Suprapubic skin (tissue), 4 donors: ENCODE measurements at places on chromosomes 12 and 14. TPM values are rescaled to one million over a fixed set of nuclear protein-coding genes. Genes with fewer than 3 reads are reported as not detected.

Gene B4GALNT1
- 0.48 TPM for total RNA-seq

GRCh38 chr14:59246566-59246965 lies 58.1 kb downstream of the DAAM1 start:
- DNase-seq: no peak

Gene MYO1H
- not detected for total RNA-seq

Gene ENDOU
- 3.5 TPM for total RNA-seq

DNA sequence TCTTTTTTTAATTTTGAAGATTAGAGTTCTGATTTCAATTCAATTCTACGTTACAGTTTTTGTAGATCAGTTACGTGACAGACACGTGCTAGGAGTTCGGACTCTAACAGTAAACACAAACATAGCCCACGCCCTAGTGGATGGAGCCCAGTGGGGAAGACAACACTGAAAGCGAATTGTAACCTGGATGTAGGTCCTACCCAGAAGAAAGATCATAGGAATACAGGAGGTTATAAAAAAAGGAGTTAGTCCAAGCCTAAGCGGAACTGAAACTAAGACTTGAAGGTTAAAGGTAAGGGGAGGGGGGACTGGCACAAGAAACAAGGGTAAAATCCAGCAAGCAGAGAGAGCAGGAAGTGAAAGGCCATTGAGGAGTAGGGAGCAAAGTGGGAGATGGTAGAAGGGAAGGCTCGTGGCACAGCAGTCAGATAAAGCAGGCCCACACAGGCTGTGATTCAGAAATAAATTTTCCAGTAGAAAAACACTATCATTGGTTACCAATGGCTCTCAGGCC lies 15.7 kb upstream of the CRY1 start:
- DNase-seq: no peak

Gene FAM181A
- total RNA-seq: not detected

Gene SLC25A47
- not detected for total RNA-seq

DNA sequence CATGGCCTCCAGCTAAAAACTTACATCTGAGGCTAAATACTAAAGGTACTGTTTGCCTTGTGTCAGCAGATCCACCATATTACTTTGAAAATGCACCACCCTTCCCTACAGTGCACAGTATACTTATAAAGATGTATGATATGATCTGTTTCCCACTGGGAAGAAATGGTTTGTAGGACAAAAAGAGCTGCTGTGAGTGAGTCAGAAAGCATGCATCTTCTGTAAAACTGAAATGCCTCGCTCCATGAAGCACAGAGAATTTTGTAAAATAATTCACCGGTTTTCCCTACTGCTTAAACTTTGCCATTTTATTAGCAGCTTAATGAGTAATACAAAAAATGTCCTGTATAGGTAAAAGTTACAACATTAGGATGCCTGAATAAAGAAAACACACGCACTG lies 68.8 kb downstream of the MDGA2 start:
- DNase-seq: no peak

Gene SYCP3
- total RNA-seq: not detected

Gene RNF212B
- not detected for total RNA-seq

Gene GLT1D1
- 1.4 TPM for total RNA-seq

DNA sequence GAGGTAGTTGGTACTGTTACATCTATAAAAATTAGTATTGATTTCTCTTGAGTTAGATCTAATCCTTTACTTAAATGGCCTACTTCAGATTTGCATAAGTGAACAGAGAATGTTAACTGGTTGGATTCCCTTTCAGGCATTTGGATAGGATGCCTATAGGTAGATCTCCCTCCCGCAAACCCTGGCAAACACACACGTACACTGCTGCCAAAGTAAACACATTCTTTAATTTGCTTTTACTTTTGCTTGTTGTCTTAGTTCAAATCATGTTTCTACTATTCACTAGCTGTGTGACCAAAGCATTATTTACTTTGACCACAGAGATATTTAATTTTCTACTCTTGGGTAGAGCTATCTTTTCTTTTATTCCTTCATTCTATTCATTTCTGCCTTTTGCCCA lies 936.1 kb upstream of the FBXO33 start:
- DNase-seq: no peak

DNA sequence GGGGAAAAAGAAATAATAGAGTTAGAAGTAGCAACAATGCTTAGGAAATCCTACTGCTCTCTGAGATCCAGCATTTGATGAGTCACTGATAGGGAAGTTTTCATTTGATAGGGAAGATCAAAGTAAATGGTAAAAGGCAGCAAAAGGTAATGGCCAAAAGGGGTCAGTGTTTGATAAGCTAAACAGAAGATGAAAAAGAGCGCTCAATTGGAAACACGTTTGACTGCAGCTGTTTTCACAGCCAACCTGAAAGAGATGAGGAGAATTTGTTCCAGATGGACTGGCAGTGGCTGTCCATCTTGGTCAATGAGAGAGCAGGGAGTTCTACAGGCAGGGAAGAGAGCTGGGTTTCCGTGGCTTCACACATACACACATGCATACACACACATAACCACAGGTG lies 264.2 kb downstream of the TMEM132C start:
- no peak for DNase-seq

Gene OAS2
- 4.2 TPM for total RNA-seq

DNA sequence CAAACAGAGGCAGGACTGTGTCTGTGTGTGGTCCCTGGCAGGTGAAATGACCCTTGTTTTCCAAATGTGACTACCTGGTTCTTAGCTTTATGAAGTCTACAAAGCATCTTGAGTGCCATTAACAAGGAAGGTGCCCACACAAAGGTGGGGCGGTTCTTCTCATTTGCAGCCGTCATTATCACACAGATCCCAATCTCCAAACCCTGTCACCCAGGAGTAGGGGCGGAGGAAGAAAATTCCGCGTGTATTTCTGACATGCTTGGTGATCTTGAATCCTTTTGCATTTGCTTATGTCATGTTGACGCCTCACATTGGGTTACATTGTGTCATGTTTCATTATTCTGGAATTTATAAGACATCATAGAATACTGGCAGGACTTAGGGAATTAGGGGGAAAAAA lies 277.3 kb downstream of the VRK1 start:
- DNase-seq: no peak

GRCh38 chr12:77727442-77728001 lies 103.2 kb upstream of the NAV3 start:
- no peak for DNase-seq

Gene CLEC7A
- 4.3 TPM for total RNA-seq

GRCh38 chr14:91417120-91417982 lies at the start of gene CCDC88C:
CCDC88C (minus strand) TSS chr14:91417820; CDS start chr14:91417690, 130 bp downstream.
- DNase-seq: peak; percentile 74

DNA sequence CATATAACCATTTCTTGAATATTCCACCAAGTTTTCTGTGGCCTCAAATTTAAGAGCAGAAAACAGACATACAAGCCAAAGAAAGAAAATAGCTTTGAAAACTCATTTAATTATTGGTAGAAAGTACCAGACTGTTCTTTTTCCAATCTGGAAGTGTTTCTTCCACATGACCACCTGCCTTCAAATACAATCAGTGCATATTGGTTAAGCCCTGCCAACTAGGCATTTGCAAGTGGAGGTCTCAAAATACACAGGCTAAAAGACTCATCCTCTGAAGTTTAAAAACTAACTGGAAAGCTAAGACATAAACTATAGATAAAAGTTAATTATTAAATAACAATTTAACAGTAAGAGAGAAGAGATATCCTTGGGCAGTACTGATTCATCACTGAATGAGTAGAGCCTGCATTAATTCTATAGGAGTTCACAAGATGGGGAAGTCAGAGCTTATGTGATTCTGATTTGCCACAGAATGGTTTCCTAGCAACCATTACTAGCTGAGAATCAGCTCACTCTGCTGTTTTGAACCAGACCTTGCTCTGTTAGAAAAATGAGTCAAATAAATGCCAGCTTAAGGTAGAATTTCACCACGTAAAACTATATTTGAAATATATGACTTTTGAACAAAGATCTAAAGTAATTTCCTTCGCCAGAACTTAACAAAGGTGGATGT lies 433.8 kb downstream of the FUT8 start:
- DNase-seq: no peak

Gene SSTR1
- not detected for total RNA-seq

DNA sequence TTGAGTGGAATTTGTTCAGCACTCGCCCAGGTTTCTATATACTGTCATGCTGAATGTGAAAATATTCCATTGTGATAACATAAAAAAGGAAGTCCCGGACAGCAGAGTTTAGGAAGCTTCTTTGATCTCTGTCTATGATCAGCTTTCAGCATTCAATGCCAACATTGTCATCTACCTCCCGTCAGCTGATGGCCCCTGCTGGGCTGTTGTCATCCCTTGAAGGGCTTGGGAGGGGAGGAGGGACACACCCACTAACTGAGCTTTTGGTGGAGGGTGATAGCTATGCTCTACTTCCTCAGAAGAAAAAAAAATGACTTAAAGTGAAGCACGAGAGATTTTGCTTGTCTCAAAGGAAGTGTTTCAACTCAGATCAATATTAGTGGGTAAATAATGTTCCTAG lies 4.7 kb upstream of the KRT77 start:
- no peak for DNase-seq

Gene IL26
- total RNA-seq: not detected

Gene PLEKHG3
- total RNA-seq: 97.4 TPM

Gene TAS2R31
- total RNA-seq: not detected

DNA sequence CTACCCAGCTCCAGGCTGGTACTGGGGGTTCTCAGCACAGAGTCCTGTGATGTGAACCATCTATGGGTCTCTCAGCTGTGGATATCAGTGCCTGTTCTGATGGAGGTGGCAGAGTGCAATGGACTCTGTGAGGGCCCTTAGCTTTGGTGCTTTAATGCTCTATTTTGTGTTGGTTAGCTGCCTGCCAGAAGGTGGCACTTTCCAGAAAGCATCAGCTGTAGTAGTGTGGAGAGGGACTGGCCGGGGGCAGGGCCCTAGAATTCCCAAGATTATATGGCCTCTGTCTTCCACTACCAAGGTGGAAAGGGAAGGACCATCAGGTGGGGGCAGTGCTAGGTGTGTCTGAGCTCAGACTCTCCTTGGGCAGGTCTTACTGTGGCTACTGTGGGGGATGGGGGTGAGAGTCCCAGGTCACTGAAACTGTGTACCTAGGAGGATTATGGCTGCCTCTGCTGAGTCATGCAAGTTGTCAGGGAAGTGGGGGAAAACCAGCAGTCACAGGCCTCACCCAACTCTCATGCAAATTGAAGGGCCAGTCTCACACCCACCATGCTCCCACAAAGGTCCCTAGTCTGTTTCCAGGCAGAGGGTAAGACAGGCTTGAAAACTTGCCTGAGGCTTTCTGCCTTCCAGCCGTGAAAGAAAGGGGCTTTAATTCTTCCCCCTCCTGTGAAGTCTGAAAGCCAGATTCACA lies 878.1 kb downstream of the C12orf50 start:
- DNase-seq: no peak

DNA sequence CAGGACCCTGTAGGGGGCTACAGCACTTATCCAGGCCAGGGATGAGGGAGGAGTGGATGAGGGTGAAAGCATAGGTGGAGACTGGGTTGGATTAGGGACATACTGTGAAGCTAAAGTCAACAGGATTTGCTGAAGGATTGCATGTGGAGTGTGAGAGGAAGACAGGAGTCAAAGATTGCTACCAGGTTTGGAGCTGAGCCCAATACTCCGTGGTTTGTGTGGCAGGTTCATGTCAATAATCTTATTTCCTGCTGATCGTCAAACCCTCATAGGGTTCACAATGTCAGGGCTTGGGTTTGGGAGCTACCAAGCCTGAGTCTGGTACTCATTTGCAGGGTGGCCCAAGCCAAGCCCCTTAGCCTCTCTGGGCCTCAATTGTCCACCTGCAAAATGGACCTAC lies 77.1 kb upstream of the PLXNC1 start:
- DNase-seq: no peak

Gene ACSM4
- not detected for total RNA-seq

- no peak for DNase-seq
These were observed 72.6 kb downstream of the BTG1 start for GRCh38 chr12:92073094-92073493.

- DNase-seq: no peak
These were observed 115.2 kb upstream of the RAP1B start for GRCh38 chr12:68495336-68496070.

Gene INHBE
- total RNA-seq: not detected

DNA sequence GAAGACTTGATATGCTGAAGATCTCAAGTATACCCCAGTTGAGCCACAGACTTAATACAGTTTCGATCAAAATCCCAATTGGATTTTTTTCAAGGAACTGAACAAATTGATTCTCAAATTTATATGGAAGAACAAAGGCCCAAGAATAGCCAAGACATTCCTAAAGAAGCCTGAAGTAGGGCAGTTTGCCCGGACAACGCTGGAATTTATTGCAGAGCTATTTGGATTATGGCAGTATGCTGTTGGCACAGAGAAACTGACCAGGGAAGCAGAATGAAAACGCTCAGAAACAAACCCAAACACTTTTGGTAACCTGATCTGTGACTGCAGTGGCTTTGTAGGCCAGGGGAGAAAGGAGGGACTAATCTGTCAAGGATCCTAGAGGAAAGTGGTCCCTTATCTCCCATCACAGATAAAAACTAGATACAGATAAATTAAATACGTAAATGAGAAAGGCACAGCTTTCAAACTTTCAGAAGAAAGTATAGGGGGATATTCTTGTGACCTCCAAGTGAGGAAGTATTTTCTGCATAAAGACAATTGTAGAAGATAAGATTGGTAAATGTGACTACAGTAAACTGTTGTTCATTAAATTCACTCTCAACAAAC lies 35.9 kb upstream of the GSC start:
- no peak for DNase-seq

Gene CLEC4D
- not detected for total RNA-seq

DNA sequence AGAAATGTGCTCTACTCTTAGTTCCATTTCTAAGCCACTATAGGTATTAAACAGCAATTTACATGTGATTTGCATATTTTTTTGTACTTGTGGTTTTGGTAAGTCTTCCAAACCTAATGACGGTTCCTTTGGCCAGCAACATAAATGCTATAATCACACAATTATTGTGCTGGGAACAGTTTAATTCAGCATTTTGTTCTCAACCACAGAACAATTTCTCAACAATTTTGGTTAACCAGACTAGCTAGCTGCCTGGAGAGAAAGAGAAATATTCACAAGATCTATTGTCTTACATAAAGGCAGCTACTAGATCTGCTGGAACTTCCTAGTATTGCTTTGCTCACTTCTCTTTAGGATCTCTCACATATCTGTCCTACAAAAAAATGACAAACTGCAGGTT lies 265.3 kb downstream of the SOX5 start:
- DNase-seq: no peak

Gene TTC5
- 13.3 TPM for total RNA-seq

- DNase-seq: no peak
These were observed 43.5 kb downstream of the COX16 start for GRCh38 chr14:70315942-70316341.

Gene ALKBH2
- total RNA-seq: 21.7 TPM

Gene POLE2
- total RNA-seq: 3.2 TPM

DNA sequence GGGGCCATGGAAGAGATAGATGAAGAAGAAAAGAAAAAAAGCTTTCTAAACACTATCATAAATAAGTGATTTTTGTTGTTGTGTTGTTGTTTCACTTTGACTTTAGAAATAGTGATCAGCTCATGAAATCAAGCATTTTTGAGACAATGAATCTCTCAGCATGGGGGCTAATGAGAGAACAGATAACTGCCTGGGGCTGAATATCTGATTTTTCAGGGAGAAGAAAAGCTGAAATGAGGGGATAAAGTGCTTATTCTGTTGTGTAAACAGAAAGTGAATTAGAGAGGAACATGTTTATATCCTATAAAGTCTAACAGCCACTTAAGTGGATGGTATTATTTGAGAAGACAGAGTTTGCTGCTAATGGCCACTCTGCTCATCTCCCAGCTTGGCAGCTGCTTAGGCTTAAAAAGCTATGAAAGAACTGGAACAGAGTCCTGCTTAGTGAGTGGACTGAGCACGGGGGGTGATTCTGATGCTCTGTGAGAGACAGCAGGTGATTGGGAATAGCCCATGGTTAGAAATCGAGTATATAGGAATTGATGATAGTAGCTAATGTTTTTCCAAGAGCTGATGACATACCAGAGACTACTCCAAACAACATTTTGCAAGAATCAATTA lies 646.1 kb upstream of the TMEM132C start:
- DNase-seq: no peak
